ENCODE measurements at places on chromosomes 12 and 14. TPM values are rescaled to one million over a fixed set of nuclear protein-coding genes. Genes with fewer than 3 reads are reported as not detected.

RERG gene
- 0.53 TPM for total RNA-seq

PLCZ1 gene
- total RNA-seq, result not detected

NOVA1 gene
- total RNA-seq, result under 0.01 TPM

HHIPL1 gene
- total RNA-seq, result 1.2 TPM

GPR137C gene
- 0.26 TPM for total RNA-seq

PAH gene
- not detected for total RNA-seq

DNA sequence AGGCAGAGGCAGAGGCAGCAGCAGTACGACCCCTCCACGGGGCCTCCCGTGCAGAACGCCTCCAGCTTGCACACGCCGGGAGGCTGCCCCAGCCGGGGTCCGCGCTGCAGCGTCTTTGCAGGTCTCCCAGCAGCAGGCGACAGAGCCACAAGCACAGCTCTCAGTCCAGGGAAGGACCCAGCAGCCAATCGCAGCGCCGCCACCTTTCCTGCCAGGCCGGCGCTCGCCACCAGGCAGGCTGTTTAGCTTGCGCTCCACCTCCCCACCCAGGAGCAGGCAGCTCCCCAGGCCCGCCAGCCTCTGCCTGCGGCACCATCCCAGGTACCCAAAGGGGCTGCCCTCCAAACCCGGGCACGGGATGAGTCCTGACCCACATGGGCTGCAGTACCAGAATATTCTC lies 25.2 kb downstream of the DDX51 start:
- DNase-seq, result no peak

GRCh38 chr12:76952995-76953394 lies 74.2 kb upstream of the CSRP2 start:
- DNase-seq, result peak; percentile 80

DNA sequence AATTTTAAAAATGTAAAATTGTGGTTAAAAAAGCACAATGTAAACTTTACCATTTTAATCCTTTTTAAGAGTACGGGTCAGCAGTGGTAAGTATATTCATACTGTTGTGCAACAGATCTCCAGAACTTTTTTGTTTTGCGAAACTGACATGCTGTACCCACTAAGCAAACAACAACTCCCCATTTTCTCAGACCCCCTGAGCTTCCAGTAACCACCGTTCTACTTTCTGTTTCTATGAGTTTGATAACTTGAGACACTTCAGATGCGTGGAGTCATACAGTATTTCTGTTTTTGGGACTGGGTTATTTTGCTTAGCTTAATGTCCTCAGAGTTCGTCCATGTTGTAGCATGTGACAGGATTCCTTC lies 38.0 kb downstream of the CHST11 start:
- DNase-seq, result no peak

DNA sequence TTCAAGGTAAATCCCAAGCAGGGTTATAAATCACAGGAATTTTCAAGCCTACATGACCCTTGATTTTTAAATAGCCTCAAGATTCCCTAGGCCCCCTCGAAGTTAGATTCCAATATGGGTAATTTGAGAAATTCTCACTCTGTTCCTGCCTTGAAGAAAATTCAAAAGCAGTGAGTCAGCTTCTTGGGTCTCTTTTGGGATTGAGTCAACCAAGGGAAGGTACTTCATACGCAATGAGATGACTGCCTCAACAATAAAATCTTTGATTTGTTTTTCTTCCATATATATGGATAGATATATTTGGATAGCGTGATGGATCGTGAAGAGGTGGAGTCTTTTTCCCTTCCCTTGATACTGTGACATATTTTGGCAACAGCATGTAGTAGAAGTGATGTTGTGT lies 180.4 kb upstream of the ATP2B1 start:
- DNase-seq, result peak; percentile 25

DNA sequence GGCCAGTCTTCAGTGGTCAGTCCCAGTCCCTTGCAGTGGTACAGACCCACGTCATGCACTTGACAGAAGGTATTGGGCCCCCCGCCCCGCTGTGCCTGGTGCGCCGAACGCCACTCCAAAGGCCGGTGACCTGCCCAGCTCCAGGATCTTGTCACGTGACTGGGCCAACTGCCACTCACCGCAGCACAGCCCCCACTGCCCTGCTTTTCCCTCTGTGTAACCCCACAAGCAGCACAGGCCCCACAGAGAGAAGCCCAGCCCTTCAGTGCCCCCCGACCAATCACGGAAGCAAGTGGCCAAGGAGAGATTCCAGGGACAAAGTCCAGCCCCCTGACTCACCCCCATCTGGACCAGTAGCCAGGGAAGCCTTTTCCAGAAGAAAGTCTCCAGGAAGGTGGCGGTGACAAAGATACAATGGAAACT lies 498 bp downstream of the GPR132 start:
- DNase-seq, result no peak

DNA sequence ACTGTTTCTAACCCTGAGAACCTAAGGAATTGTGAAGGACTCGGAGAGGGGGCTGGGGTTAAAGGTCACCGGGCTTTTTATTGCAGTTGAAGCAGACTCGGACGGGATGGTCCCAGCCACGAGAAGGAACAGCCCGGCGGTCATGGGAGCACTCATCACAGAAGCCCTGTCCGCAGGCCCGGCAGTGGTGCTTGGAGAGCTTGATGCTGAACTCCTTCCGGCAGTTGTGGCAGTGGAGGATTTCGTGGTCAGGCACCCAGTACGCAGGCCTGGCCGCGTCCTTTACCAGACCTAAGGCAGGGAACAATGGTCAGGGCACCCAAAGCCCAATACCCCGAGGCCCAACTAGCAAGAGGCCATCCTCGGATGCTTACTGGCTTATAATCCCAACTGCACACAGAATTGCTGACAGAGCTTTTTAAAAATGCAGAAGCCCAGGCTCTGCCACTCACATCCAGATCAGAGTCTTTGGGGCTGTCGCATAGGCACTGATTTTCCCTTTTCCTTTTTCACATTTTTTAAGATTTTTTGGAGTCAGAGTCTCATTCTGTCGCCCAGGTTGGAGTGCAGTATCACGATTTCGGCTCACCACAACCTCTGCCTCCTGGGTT lies 44.7 kb downstream of the DCAF4 start:
- DNase-seq, result no peak

DNA sequence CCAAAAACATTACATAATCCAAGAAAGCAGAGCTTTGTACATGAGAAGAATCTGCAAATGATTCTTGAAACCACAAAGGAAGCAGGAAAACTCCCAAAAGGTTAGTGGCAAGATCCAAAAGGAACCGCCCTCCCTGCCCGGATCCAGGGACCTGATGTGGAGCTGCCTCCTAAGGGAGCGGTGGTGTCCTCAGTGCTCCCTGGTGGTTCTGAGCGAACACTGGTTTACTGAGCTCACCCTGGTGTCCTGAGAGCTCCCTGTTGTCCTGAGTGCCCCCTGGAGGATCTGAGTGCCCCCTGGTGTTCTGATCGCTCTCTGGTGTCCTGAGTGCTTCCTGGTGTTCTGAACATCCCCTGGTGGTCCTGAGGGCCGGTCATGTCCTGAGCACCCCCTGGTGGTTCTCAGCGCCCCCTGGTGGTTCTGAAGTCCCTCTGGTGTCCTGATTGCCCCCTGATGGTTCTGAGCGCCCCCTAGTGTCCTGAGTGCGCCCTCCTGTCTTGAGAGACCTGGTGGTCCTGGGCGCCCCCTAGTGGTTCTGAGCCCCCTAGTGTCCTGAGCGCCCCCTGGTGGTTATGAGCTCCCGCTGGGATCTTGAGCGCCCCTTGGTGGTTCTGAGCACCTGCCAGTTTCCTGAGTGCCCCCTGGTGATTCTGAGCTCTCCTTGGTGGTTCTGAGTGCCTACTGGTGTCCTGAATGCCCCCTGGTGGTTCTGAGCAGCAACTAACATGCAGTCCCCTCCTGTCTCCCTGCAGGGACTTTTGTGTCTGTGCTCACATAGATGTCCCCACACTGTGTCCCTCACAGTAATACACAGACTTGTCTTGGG lies 891.1 kb downstream of the TMEM121 start:
- DNase-seq, result no peak

- peak; percentile 34 for DNase-seq
These were observed 379.2 kb upstream of the OR4E1 start for GRCh38 chr14:22052795-22053194.

GRCh38 chr12:1332327-1332726 lies 262.1 kb downstream of the FBXL14 start:
- DNase-seq, result peak; percentile 72

DNA sequence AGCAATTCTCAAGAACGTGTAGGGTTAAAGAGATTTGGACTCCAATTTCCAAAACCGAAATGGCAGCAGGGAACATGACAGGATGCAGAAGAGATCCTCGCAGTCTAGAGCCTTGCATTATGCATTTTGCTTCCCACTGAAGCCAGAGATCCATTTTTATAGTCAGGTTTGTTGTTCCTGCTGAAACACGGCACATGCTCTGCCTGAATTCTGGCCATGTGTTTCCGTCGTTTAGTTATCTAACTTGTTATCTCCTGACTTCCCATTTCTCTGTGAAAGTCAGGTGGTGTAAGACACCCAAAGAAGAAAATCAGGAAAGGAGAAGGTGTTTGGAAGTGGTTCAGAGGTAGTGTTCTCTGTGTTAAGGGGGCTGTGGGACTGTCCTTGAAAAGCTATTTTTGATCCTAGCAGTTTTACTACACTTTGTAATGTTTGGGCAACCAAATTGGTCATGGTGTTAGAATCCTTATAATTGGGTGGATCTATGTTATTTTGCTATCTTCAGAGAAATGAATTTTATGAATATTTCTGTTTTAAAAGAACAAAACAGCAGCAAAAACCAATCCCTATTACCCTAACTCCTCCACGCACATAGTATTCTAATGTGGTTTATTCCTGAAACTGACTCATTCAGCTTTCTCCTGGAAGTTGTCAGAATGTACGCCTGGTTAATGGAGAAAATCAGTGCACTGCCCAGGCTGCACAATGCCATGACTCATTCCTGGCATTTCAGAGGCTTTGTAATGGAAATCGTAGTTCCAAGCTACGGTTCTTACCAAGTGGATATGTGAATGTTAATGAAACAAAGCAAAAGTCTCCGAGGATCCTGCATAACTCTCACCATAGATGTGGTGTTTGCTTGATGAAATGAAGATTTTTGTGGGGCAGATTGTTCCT lies 110.1 kb downstream of the SAMD4A start:
- DNase-seq, result peak; percentile 97

- DNase-seq, result peak; percentile 29
These were observed 5.1 kb upstream of the SPATA7 start for GRCh38 chr14:88380405-88380804.

GRCh38 chr14:104913435-104913834 lies 11.2 kb upstream of the PLD4 start:
- DNase-seq, result no peak

GRCh38 chr12:132489078-132489601 lies 811 bp upstream of the FBRSL1 start:
- DNase-seq, result no peak

GRCh38 chr12:6343518-6343917 lies 1.6 kb upstream of the TNFRSF1A start:
- DNase-seq, result no peak

Data from bronchial epithelial cell (primary cell).